ENCODE measurements at places on chromosomes 3 and 15.

DNA sequence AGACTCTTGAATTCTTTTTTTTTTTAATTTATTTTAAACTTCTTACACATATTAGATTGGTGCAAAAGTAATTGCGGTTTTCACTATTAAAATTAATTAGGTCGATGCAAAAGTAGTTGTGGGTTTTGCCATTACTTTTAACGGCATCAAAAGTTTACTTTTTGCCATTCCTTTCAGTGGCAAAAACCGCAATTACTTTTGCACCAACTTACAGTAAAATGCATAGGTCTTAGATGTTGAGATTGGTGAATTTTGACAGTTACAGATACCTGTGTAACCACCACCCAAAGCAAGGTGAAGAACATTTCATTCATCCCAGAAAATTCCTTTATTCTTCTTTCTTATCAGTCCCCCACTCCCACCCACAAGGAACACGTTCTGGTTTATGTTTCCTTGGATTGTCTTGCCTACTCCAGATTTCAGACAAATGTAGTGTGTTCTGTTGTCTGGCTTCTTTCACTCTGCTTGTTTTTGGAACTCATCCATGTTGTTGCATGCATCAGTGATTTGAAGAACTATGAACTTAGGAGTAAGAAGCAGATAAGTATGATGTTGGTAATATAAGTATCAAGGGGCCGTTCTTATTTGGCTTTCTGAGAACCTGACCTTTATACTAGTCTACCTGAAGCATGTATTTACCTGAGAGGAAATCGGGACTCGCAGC is 198.4 kb upstream of the UBE2E1 start:
- no peak for DNase-seq

DNA sequence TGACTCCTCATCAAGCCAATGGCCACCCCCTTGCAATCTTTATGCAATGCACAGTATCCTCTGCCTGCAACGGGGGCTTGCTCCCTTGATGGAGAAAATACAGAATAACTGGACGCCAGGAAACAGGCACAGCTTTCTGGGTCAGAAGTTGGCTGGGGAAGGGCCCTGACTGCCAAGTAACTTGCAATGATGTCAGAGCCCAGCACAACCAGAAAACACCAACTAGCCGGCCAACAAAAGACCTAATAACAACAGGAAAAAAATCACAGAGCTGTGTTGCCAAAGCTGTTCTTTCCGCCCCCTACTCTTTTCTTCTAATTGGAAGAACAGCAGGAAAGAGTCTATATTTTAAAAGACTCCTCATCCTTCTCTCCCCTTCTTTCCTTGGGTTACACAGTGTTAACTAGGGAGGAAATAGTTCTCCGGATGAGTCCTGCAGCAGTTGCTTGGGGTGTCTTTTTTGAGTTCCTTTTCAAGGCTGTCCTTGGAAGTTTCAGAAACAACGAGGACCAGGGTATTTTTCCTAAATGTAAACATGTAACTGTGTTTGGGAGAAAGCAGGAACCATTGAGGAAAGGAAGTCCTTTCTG is 1.4 kb upstream of the SEMA6D start:
- DNase-seq: no peak

DNA sequence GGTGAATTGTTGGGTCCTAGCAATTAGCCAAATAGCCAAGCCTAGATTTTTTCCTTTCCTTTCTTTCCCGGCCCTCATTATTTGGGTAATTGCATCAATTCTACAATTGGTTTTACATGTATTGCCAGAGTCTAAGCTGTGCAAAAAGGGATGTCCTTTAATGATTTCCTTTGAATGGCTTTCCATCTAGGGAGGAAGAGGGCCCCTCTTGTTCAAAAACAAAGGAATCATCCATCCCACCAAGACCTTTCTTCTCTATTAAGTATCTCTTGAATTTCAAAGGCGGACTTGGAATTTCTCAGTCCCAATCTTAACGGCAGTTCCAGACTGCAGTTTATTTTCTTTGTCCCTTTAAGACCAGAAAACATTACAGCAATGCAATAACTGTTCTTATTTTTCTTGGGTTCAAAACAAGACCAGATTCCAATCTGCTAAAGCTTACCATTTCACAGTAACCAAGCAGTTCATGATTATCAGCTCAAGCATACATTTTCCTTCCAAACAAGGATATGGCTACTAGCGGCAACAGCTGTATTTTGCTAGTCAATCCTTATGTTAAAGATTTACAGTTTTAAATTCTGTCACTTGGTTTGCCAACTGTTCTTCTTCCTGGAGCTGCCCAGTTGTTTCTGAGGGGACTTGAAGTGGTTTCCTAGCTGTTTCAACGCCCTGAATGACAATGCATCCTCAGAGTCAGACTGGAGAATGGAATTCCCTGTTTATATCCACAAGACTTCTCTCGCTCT is 91.4 kb upstream of the LRIG1 start:
- DNase-seq: no peak

GRCh38 chr3:148535001-148535400 is 162.7 kb upstream of the AGTR1 start:
- no peak for DNase-seq

GRCh38 chr15:85402195-85402881 is 21.9 kb downstream of the AKAP13 start:
- DNase-seq: no peak

GRCh38 chr3:65712140-65712539 is 326.6 kb downstream of the MAGI1 start:
- DNase-seq: no peak

DNA sequence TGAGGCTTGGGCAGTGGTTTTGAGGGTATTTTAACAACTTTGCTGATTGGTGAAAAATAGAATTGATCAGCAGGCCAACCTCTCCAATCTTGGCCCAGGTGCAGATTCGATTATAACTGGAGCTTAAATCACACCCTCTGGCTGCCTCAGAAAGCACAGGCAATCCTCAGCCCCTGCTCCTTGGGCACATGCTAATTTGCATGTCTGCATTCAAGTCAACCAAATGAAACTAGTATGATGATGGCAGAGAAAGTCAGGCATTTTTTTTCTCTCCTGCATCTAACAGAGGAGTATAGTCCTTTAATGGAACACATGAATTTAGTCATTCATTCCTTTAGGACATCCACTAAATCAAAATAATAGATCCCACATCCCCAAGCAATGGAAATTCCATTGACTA is 16.8 kb upstream of the NMNAT3 start:
- no peak for DNase-seq

GRCh38 chr15:76342058-76342381 is 5.4 kb downstream of the ISL2 start:
- DNase-seq: no peak

- DNase-seq: no peak
These were observed 208.5 kb downstream of the EPHA3 start for GRCh38 chr3:89315750-89316470.

DNA sequence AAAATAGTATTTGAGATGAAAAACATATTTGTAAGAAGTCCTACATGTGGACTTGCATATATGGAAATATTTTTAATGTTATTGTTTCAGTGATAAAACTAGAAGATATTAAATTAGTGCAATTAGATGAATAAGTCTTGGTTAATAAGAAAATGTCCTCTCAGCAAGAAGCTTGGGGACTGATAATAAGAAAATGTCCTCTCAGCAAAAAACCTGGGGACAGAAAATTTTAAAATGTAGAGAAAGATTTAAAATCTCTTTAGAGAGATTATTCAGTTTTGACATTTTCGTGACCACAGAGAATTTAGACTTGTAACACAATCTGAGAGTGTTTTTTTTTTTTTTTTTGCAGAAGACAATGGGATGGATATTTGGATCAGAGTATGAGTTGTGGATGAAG is 156.0 kb downstream of the ISL2 start:
- no peak for DNase-seq

DNA sequence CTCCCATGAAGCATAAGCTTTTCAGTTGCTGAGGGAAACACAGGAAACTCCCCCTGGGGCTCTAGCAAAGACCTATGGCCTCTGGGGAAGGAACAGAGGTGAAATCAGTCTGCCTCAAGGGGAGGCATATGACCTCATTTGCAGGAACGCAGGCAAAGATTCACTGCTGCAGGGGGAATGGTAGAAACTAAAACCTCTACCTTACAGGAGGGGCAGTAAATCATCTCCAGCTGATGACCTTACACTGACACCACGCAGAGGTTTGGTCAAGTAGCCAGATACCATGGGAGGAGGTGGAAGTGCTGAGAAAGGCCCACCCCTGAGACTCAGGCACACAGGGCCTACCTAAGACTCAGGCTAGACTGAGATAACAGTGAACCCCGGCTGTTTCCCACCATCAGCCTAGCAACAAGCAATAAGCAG is 81.1 kb downstream of the RAD18 start:
- no peak for DNase-seq

DNA sequence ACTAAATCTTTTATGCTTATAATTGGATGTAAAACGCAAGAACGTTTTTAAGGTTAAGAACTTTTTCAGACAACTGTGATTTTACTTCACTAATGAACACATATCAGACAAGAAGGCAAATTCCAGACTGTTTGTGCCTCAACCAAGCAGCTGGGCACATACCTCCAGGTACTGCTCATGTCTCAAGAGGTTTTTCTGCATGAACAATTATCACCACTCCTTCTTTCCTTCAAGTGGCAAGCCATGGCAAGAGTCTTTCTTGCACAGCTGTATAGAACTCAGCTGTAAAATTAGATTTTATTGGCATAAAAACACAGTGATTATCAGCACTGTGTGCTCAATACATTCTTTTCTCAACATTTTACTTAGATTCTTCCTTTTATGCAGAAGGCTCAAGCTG is 64.3 kb downstream of the FNDC3B start:
- DNase-seq: no peak

- DNase-seq: no peak
These were observed 133.7 kb upstream of the BCL6 start for GRCh38 chr3:187878772-187879518.

DNA sequence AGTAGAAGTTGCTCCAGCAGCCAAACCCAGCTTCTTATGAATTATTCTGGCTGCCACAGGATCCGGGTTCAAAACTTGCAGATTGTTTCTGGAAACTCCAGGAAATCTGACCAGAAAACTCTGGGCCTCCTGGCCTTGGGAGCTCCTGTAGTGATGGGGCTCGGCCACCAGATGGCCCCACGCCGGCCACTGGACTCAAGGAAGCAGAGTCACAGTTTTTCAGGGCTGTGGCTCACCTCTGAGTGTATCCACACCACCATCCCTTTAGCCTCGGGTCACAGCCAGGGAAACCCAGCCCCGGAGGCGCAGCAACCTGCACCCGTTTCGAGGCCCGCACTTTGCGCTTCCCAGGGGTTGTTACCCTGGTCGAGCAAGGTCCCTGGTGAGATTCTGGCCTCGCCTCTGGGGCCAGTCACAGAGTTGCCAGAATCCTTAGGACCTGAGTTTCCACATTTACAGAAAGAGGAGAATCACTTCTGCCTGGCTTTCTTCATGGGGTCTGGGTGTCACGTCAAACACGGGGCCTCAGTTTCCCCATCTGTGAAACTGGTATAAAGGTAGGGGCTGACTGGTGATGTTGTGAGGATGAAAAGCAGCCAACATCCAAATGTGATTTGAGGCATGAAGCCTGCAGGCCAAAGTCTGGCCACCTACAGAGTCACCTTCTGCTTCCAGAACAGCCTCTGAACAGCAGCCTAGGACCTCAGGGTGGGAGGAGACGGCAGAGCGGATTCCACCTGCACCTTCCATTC is 53.5 kb upstream of the LCTL start:
- peak; percentile 14 for DNase-seq

DNA sequence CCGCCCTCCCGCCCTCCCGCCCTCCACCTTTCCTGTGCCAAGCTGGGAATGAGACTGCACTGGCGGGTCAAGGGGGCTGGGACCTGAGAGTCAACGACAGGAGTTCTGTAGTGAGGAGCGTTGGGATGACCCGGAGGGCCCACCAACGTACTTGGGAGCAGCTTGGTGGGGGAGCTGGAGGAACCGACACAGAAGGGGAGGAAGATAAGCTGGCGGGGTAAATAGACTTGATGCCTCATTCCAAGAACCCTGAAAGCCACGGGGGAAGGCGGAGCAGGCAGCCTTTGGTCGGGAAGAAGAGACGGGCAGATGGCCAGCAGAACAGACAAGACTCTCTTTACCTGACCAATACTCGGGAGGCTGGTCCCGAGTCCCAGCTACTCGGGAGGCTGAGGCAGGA is 277 bp downstream of the FMN1 start:
- no peak for DNase-seq

GRCh38 chr3:57234613-57235575 is 7.4 kb downstream of the APPL1 start:
- no peak for DNase-seq
